ENCODE measurements at places on chromosomes 7 and 10.

GRCh38 chr10:30052062-30052461 is 7.3 kb downstream of the JCAD start:
- no peak for DNase-seq

DNA sequence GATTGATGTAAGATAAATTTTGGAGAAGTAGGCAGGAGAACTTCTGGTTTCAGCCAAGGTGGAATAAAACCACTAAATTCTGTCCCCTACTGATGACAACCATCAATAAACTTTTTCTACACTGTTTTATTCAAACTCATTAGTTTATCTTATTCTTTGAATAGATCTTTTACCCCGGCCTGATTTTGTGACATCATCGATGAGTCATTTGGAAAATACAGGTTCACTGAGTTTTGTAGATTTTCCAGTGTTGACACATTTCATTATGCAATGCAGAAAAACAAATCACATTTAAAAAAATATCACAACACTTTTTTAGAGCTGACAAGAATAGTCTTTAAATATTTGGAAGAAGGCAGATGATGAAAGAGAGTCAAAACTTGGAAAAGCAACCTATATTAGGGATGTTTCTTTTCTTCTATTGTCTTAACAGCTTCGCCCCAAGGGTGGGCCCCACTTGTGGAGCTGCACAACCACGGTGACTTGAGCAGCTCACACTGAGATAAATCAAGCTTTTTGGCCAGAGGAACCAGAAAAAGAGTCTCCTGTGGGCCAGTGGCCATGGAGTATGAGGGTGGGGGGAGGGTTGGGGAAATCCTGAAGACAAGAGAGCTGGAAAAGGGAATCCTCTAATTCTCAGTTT is 112.8 kb downstream of the PTEN start:
- DNase-seq, result no peak

DNA sequence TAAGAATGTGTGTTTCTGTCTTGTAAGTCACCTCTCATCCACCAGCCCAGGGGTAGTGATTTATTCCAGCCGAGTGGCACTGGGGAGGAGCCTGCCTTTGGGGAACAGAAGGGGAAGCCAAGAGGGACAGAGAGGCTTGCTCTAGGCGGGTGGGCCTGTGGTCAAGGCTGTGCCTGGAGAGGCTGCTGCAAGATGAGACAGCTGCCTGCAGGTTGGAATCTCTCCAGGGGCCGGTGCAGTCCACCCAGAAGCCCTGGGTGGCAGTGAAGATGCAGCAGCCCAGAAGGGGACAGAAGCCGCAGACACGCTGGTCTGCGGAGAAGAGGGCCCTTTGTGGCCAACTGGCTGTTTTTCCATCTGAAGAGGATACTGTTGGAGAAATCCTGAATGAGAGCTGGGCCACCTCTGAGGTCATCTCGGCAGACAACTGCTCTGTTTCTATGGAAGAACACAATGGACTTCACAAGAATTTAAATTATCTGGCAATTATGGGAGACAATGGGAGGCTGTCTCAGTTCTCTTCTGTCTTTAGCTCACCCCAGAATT is 175.7 kb downstream of the GFRA1 start:
- DNase-seq, result no peak

DNA sequence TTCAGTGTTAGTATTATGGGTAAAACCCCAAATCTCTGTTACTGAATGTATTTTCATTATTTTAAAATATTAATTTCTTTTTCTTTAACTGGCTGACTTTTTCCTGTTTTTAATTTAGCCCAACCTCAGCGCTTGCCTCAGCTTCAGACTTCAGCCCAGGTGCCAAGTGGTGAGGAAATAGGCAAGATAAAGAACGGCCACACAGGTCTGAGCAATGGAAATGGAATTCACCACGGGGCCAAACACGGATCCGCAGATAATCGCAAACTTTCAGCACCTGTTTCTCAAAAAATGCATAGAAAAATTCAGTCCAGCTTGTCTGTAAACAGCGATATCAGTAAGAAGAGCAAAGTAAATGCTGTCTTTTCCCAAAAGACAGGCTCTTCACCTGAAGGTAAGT is 57.5 kb downstream of the MDFIC start:
- no peak for DNase-seq

- no peak for DNase-seq
These were observed 11.5 kb downstream of the TPK1 start for GRCh38 chr7:144824360-144824759.

- DNase-seq, result no peak
These were observed 322.6 kb downstream of the DGKB start for GRCh38 chr7:14579971-14580370.
